ENCODE measurements at places on chromosomes 3 and 15.

DNA sequence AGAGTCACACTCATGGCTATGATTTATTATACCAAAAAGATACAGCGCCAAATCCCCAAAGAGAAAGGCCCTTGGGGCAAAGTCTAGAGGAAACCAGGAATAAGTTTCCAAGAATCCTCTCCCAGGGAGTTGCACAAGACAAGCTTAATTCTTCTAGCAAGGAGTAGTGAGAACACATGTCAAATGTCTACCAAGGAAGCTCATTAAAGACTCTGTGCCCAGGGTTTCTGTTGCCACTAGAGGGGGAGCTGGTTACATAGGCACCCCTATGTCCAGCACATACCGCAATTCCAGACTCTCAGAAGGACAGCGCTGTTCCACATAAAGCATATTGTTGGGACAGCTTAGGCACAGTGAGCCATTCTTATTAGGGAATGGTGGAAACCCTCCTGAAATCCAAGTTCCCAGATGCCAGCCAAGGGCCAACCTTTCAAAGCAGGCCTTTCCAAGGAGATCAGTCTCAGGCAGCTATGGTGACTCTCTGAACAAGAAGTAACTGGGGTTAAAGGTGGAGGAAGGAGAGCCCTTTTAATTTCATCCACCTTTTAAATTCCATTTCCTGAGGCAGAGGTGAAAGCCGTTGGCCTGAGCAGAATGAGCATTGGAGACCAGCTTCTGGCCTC is 194.2 kb downstream of the UACA start:
- no peak for DNase-seq

DNA sequence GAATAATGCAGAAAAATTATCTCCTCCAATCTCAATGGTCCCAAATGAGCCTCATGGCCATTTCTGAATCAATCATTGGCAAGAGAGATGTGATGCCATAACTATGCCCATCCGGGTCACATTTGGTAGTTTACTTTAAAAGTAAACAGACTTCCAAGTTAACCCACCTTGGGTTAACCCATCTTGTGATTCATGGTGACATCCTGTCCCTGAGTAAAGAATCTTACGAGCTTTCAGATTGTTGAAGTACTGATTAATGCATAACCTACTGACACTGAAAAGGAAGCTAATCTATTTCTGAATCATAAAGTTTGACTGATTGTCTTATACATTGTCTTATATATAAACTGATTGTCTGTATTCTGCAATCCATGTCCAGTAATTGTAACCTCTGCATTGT is 467.2 kb upstream of the AGTR1 start:
- no peak for DNase-seq

- no peak for DNase-seq
Observed at GRCh38 chr3:181711325-181712135, at the start of gene SOX2. SOX2 (plus strand) TSS chr3:181711925; CDS start chr3:181712361, 436 bp downstream.

GRCh38 chr15:40342416-40343320 is 1.9 kb upstream of the CCDC9B start:
- DNase-seq, result no peak

DNA sequence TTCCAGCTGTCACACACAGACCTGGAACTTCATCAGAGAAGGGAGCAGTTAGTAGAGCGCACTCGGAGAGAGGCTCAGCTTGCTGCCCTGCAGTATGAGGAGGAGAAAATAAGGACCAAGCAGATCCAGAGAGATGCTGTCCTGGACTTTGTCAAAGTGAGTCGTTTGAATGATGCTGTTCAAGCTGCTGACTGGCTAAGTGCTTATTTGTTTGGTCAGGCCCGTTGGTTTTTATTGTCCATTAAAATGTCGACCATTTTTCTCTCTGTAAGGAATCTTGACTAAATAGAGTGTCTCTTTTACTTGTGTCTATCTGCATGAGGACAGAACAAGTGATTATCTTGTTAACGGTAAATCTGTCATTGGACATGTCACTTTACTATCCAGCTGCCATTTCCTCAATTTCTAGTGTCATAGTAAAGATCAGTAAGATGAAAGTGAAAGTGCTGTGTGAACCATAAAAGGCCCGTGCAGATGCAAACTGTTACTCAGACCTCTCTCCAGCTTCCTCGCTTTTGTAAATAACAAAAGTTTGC is 56.9 kb downstream of the LRCH3 start:
- DNase-seq, result no peak

GRCh38 chr15:33344530-33344929 is 33.8 kb downstream of the RYR3 start:
- no peak for DNase-seq

DNA sequence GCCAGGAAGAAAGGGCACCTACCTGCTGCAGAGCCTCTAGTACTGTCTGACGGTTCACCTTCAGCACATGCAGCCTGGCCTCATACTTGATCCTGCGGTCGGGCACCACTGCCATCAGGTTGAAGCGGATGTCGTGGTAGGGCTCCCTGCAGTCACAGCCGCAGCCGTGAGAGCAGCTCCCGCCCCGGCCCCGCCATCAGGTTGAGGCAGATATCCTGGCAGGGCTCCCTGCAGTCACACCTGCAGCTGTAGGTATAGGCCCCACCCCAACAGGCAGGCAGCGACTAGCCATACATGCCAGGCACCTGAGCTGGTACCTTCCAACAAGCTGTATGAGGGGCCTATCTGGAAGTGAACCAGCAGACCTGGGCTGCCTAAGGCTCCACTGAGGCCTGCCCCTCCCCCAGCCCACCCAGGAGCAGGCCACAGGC is 38.7 kb downstream of the SEMA3G start:
- DNase-seq, result no peak

- DNase-seq, result no peak
Observed at GRCh38 chr3:188417271-188417696, 263.3 kb downstream of the LPP start.

DNA sequence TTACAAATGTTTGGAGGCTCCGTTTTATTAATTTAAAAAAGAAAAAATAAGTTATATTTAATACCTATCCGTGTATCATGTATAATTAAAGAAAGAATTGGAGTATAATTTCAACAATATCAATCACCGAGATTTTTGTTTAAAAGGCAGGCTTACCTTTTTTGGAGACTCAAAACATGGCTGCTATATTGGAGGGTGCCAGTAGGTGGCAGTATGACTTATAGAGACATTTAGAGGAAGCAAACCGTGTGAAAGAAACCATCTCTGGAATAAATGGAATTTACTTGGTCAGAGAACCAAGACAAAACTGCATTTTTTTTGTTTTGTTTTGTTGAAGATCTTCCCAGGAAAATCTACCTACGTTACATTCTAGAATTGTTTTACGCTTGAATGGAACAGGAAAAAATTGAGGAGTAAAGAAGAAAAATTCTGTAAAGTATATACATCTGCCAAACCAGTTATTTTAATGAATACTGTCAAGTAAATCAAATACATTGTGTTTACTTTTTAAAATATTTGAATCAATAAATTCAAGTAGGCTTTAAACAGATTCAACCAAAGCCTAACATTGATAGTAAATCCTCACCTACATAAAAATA is 802.6 kb upstream of the ALCAM start:
- DNase-seq, result peak; percentile 15

- DNase-seq, result no peak
Observed at GRCh38 chr3:165195640-165196576, at the start of gene SLITRK3. SLITRK3 (minus strand) TSS chr3:165196384; CDS start chr3:165190830, 5,554 bp downstream.
